Dorsolateral prefrontal cortex (tissue), 122 donors: ENCODE measurements at places on chromosomes 2 and 18.

DNA sequence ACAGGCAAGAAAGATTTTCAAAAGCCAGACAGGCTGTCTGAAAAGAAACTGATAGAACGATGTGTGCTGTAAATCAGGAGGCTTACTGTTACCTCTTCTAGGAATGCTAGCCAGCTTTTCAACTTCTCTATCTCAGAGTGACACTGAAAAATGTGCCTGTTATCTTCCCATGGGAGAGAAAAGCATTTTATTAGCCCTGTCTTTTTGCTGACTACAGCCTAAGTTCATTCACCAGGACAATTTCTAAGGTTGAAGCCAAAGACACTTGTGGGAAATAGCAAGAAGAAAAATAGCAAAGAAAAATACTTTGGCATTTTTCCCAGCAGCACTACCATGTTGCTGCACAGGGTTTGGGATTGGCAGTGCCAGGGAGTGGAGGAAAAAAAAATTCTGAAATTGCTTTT lies 34.0 kb downstream of the ABCB11 start:
- no peak for DNase-seq

DNA sequence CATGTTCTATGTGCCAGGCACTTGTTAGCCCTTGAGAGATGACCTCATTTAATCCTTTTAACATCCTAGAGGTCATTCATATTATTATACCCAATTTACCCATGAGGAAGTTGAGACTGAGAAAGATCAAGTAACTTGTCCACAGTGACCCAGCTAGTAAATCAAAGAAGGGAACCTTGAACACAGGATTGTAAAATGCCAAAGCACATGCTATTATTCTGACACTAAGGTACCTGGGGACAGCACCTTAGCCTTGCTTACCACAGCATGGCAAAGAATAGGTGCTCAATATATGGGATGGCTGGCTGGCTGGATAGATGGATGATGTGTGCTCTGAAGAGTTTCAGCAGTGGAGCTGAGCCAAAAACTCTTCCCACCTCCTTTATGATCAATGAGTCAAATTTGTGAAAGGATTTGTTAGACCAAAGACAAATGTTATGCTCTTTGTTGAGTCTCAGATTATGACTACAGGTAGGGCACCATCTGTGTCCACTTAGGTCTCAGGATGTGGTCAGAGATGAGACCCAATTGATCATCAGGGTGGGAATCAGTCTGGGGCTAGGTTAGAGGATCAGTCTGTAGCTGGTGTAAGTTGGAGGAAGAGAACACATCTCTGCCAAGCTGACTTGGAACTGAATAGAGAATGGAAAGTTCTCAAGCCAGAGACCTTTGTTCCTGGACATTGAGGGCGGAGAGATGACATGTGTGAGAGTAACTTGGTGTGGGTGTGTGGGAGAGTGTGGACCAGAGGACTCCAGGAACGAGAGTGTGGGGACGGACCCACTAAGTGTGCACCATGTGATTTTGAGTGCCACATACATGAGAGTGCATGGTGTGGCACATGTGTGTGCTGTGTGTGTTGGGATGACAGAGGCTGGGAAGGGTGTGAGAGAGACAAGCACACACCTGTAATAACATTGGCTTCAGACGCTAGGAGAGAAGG lies 16.3 kb upstream of the PKDCC start:
- no peak for DNase-seq

DNA sequence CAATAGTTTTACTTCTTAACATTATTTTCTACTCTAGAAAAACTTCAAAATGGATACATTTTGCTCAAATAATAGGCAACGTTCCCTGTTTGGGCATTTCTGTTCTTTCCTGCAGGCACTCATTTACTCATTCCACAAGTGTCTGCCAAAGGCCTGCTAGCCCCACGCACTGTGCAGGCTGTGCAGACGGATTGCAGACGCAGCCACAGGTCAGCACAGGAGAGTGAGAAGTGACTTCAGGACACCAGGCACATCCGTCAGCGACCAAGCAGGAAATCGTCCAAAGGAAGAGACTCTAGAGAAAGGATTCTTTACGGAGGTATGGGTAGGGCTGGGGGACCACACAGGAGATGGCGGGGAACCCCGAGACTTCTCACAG lies 103.0 kb upstream of the AGAP1 start:
- DNase-seq: no peak

- DNase-seq: no peak
Measured at GRCh38 chr2:50018292-50018691, 864.0 kb upstream of the FSHR start.

GRCh38 chr2:233487748-233488345 lies 78.7 kb downstream of the USP40 start:
- DNase-seq: no peak

- DNase-seq: no peak
Measured at GRCh38 chr2:168224346-168224745, 23.0 kb downstream of the STK39 start.

DNA sequence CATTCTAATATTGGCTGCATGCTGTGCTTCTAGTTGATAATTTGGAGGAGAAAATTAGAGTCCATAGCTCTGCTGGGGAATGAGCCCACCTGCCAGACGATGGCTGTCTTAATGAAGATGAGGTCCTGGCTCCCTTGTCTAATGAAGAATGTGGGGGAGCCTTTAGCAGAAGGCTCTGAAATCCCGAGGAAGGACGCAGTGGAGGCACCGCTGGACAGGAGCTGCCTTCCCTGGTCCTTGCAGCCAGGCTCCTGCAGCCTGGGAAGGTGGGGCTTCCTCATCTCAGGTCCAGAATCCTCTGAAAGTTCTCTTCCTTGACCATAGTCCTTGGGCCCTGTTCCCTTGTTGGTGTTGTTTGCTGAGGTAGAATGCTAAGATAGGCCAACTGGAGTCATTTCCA lies 208.3 kb downstream of the AGAP1 start:
- no peak for DNase-seq

DNA sequence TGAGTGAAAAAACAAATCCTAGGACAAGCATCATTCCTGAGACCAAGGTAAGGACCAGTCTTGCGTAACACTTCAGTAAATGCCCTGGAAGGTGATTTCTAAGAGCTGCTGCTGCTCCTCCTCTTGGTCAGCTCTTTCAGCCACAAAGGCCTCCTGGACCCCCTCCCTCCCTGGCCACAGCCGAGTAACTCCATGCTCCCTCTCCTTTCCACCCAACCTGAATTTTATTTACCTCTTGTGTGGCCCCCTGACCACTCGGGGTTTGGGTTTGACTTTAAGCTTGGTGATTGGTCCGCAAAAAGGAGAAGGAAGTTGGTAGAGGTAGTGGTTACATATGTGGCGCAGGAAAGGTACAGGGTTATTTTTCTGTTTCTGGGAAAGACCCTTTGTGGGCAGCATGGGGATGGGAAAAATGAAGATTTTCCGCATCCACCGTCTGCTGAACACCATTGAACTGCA lies 9.2 kb downstream of the HTRA2 start:
- no peak for DNase-seq

GRCh38 chr2:148877403-148877740 lies 2.3 kb downstream of the KIF5C start:
- no peak for DNase-seq

GRCh38 chr2:120258196-120258595 lies 5.5 kb downstream of the RALB start:
- no peak for DNase-seq

GRCh38 chr2:38978296-38978903 lies 88.7 kb downstream of the ARHGEF33 start:
- no peak for DNase-seq

GRCh38 chr18:68461481-68462018 lies 253.4 kb downstream of the TMX3 start:
- no peak for DNase-seq

DNA sequence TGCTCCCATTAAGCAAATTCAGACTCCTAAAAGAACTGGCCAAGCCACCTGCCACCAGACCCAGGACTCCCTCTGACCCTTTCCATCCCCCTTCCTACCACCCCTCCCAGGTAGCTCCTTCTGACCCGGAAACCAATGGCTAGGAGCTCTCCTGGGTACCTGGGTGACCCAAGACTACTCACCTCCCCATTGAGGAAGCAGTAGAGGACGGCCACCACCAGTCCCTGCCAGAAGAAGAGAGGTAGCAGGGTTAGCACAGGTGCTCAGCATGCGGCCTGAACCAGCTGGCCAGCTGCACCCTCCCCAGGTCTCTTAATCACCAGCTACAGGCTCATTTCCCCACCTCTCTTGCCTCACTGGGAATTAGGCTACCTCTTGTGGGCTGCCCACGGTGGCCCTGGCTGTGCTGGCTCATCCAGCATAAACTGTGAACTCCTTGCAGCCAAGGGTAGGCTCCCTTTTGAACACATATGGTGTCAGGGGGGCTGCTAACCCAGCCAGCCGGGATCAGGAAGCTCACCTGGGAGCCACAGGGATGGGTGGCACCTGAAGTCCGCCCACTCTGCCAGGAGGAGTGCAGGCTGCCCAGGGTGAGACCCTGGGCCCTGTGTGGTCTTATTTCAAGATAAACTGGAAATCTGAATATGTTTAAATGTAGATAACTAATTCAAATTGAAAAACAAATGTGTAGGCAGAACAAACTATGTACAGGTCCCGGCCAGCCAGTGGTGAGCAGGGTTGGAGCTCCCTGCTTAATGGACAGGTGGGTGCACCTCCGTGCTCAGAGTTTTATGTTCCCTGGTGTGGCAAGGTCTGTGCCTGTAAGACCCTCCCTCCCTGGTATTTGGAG lies 9.9 kb downstream of the TMEM37 start:
- no peak for DNase-seq

DNA sequence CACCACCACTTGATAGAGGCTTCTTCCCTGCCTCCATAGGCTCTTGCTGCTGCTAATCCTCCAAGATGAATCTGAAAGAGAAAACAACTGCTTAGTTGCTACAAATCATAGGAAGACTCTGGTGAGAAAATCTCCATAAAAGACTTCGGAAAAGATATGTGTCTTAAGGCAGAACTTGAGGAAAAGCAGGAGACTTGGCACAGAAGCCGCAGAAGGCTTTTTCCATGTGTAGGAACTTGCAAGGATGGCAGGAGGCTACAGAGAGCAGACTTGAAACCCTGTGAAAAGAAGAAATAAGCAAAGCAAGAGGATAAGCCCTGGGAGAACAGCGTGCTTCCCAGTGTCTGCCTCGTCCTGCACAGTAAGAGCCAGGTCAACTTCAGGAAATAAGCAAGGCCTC lies 128.2 kb upstream of the NDUFV2 start:
- no peak for DNase-seq

DNA sequence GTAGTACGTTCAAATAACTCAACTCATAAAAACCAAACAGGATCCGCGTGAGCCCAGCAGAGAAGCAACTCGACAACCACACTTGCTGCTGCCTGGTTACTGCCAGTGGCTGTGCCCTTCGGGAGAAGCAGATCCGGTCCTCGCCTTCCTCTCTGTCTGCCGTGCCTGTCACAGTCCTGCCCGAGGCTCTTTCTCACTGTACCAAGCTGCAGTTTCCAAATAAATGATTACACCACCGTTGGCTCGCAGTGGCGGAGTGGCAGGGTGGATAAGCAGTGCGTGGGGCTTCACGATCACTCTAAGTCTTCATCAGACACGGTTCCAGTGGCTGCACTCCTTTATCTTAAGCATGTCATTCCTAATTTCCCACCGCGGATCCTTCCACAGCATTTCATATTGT lies 26.1 kb upstream of the SALL3 start:
- DNase-seq: no peak

DNA sequence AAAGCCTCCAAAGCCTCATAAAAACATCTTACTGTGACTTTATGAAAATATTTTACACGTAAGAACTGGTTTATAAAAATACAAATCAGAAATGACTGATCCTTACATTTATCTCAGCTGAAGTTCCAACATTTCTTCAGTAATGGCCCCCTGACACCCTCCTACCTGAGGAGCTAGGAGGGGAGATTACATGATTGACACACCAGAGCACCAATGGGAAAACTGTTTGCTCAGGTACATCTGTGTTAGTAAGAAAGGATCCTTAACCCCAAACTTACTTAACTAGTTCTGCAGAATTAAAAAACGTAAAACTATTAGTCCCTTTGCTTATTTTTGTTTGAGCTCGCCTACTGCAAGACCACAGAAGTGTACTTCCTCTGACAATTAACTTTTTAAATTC lies 27.0 kb downstream of the ENOSF1 start:
- DNase-seq: no peak

DNA sequence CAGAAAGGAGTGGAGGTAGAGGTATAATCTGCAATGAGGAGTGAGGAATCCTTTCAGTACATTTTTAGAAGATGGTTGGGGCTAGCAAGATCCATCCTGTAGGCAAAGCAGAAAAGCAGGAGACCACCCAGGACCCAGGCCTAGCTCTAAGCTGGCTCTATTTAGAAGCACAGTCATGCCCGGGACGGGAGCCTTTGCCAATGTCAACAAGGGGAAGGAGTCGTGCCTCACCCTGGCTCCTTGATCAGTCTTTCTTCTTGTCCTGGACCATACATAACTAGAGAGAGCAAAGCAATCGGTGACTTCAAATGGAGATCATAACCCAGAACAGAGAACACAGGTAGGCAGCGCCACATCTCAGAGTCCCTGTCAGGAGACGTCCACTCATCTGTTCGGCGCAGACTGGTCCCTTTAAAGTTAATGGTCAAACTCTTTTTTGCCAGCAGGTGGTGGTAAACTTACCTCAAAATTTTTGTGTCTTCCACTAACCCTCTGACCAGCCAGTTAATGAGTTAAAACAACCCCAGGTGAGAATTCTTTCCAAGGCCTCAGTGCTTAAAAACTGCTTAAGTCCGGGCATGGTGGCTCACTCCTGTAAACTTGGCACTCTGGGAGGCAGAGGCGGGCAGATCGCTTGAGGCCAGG lies 8.0 kb downstream of the MC5R start:
- DNase-seq: no peak

GRCh38 chr2:170365686-170366085 lies 187.7 kb downstream of the MYO3B start:
- no peak for DNase-seq

DNA sequence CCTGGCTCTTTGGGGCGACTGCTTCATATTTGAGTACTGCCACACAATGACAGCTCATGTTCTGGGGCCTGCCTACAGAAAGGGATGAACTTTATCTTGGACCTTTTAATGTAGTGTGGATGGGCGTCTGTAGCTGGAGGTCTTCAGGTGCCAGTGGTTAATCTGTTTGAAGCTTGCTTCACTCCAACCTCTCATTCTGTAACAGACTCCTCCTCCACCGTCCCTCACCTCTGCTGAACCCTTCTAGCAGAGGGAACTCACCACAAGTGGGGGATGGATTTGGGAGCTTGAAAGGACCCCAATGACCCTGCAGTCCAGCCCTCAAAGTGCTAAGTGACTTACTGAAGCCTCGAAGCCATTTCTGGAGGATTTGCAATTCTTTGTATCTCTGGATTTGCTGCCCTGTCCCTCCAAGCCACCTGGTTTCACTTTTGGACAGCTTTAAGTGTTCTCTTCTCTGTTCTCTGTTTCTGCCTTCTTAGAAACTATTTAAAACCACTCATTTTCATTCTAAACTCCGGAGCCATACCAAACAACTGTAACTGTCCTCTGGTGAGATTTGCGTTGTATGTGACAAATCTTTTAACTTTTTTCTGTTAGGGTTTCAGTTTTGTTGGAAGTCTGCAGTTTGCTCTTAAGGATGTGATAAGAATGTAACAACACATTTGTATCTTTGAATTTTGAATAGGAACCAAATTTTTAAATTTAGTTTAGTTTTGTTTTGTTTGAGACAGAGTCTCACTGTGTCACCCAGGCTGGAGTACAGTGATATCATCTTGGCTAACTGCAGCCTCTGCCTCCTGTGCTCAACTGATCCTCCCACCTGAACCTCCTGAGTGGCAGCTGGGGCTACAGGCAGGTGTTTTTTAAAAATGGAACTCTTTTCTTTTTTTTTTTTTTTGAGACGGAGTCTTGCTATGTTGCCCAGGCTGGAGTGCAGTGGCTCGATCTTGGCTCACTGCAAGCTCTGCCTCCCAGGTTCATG lies 37.0 kb upstream of the CASP8 start:
- DNase-seq: no peak
